ENCODE measurements at places on chromosomes 2 and 18.
A peak's percentile ranks its signal among the peaks of the same experiment; 100 is the strongest.

DNA sequence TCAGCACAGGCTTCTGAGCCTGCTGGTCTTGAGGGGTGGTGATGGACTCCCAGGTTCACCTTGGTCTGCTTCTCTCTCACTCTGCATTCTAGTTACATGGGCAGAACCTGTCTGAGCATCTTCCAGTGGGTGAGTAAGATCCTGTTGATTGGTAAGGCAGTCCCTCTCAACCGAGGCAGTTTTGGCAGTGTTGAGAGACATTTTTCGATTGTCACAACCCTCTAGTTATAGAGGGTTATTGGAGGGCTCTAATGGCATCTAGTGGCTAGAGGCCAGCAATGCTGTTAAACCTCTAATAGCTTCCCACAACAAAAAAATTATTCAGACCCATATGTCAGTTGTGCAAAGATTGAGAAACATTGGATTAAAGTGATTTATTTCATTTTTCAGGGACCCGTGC, 9.3 kb upstream of the MGAT5 start:
- no peak for DNase-seq

DNA sequence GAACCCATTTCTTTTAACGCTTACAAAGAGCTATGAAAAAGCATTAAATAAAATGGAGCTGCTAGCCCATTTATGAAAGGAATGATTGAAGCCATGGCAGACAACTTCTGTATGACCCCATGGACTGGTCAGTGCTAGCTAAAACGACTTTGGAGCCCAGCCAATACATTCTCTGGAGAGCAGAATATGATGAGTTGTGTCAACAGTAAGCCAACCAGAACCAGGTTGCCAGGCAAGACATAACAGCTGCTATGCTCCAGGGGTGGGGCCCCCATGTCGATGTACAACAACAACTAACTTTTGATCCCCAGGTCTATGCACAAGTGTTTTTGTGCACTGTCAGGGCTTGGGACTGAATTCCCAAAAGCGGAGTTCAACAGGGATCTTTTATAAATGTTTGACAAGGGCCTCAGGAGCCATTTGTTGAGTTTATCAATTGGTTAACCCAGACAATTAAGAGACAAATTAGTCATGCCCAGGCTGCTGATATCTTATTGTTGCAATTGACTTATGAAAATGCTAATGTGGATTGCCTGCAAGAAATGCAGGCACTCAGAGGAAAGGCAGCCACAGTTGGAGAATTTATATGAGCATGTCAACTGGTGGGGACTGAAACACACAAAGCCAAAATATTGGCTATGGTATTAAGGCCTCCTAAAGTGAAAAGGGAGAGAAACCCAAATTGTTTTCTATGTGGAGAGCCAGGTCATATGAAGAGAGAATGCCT, 64.6 kb upstream of the MYO3B start:
- peak; percentile 43 for DNase-seq

DNA sequence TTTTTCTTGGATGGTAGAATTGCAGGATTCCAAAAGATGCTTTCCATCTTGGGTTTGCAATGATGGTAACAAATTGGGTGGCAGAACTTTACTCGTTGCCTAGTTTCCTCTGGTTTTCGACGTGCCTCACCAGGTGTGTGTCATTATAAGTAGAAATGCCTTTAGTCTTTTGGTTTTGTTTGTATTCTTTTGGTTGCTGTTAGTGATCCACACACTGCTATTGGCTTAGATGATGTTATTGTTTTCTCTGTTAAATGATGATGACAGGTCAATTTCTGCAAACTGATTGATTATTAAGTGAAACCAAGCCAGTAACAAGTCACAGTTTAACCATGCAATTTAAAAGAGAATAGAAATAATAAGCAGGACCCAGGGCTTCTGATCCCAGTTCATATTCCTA, 6.1 kb upstream of the LAMA3 start:
- no peak for DNase-seq

DNA sequence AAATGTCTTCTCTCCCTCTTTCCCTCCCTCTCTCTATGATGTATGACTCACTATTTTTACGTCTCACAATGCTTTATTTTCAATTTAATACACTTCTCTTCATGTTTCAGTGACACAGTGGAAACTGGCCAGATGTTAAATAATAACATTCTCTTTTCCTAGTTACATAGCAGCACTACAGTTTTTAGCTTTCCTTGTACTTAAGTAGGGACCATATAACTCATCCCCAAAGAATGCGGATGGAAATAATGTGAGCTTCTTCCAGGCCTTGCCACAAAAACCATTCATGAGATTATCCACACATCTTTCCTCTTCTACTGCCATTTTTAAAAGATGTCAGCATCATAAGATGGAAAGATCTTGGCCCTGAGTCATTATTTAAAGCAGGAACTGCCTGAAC, 789.4 kb downstream of the LRP1B start:
- DNase-seq: no peak

GRCh38 chr2:241608881-241609280, 28.1 kb downstream of the THAP4 start:
- DNase-seq: no peak

- DNase-seq: no peak
These were observed 1235.3 kb upstream of the ZEB2 start for GRCh38 chr2:145755019-145755837.

- no peak for DNase-seq
These were observed 279.8 kb downstream of the ZNF385B start for GRCh38 chr2:179581605-179582004.

- no peak for DNase-seq
These were observed 39.0 kb downstream of the RNF152 start for GRCh38 chr18:61853855-61854254.

DNA sequence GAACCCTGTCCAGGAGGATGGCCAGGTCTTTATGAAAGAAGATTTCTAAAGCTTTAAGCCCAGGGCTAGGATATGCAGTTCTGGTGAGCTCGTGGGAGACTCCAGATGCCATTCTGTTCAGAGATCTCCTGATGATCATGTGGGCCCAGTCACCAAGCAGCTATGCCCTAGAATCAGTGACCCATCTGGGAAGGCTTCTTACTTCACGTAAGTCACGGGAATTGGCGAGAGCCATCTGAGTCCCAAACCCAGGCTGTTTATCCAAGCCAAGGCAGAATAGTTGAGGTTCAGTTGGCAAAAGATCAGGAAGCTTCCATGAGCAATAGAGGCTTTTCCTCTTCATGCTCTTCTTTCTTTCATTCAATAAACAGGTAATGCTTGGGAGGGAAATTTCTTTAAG, 23.9 kb downstream of the ANTXR1 start:
- no peak for DNase-seq

DNA sequence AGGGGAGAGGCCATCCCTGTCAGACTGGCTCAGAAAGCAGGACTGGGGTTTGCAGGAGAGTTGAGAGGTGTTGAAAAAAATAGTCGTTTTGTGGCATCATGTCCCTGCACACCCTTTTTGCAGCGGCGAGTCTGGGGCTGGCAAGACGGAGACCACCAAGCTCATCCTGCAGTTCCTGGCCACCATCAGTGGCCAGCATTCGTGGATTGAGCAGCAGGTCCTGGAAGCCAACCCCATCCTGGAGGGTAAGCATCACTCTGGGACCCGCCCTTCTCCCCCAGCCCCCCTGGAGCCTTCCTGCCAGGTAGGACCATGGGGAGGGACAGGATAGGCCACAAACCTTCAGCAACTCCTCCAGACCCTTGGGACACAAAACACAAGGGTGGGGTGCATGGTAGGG, 34.2 kb downstream of the MYO7B start:
- no peak for DNase-seq

DNA sequence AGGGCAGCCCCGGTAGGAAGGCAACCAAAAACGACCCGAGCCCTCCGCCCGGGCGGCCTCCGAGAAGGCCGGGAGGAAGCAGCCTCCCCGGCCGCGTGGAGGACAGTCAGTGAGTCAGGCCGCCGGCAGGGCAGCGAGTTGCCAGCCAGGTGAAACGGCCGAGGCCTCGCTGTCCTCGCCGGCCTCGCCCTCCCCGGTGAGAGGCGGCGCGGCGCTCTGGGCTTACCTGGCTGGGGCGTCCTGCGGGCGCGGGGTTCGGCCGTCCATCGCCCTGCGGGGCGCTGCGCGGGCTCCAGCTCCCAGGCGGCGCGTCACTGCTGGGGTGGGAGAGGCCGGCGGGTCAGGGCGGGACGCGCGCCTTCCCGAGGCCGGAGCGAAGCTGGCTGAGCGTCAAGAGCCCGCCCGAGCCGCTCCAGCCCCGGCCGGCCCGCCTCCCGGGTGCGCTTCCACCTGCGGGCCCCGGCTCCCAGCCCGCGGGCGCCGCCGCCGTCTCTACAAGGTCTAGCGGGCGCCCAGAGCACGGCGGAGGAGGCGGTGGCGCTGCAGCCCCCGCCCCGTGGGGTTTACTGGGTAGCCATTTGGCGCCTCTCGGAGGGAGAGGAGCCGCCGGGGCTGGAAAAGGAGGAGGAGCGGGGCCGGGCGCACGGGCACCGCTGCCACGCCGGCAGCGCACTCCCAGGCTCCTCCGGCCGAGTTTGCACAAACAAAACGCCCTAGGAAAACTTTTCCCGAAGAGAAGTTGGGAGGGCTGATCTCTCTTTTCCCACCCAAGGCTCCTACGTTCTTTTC, 499 bp downstream of the COBLL1 start:
- peak; percentile 59 for DNase-seq

GRCh38 chr2:41579806-41580205, 468.0 kb upstream of the PKDCC start:
- no peak for DNase-seq

DNA sequence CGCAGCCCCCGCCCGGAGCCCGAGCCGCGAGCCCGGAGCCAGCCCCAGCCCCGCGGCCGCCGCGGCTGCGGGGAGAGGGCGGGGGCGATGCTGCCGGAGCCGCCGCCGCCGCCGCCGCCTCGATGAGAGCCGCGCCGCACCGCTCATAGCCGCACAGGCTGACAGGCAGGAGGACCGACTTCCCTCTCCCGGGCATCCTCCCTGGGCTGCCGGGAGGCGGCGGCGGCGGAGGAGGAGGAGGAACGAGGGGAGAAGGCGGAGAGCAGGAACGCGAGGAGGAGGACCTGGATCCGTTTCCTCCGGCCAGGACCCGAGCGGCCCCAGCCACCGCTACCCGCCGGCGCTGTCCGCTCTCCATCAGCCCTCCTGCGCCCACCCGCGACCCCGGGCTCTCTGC, 370 bp downstream of the KLHL29 start:
- no peak for DNase-seq

DNA sequence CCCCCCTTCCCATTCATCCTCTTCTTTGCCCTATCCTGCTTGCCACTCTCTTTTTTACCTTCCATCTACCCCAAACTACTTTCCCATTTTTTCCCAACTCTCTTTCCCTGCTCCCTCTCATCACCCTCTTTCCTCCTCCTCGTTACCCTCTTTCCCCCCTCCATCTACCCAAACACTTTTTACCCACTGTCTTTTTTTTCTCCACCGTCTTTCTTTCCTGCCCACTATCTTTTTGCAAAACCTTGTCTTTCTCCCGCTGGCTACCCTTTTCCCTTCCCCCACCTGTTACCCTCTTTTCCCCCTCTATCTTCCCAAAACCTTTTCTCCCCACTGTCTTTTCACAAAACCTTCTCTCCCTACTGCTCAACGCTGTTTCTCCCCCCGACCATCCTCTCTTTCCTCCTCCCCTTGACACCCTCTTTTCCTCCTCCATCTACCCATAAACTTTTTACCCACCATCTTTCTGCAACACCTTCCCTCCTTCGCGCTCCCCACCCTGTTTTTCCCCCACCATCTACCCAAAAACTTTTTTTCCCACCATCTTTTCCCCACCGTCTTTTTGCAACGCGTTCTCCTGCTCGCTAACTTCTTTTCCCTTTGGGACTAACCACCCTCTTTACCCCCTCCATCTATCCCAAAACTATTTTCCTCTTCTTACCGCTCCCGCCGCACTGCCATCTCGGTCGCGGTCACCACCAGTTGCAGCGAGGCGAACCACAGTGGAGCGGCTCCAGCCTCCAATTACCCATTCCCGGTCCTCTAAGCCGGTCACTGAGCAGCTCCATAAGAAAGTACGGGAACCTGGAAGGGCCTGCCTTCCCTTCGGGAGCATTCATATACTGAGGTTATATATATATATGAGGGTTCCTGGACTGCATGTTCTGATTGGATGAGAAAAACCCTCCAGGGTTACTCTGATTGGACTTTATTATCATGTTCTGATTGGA, 15.0 kb downstream of the CCDC74A start:
- no peak for DNase-seq

GRCh38 chr18:22210311-22210754, 40.9 kb downstream of the GATA6 start:
- DNase-seq: no peak

- DNase-seq: no peak
These were observed 199.7 kb upstream of the RAB6C start for GRCh38 chr2:129779783-129780182.

DNA sequence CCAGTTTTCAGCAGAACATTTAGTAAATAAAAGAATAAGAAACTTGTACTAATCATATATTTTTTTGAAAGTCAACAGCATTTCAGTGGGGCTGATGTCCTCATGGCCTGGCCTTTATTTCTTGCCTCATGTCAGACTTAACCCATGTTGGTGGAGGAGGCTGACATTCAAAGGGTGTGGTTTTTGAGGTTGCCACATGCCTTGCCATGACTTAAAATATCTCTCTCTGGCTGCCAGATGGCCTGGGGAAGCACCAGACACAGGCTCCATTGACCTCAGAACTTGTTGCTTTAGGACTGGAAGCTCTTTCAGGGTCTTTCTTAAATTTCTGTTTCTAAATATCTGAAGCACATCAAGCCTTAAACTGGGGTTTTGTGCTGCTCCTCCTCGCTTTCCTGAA, 32.5 kb upstream of the CD28 start:
- no peak for DNase-seq

GRCh38 chr18:42950732-42951131, 164.8 kb downstream of the RIT2 start:
- no peak for DNase-seq

DNA sequence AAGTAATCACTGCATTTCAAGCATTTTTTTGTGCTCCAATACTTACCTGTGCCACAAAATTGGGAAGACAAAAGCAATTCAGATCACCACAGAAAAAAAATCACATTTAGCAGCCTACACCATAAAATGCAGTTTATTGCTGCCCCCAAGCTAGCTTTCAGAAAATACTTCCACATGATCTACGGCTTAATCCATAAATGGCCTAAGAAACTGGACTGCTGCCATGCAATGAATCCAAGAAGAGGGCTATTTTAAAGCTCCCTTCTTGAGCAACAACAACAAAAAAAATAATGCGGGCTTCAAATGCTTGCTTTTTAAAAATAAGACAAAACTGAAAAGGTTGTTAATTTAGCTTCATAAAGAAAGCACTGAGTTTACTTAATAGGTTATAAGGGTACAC, 272.3 kb downstream of the RAD51AP2 start:
- no peak for DNase-seq

- DNase-seq: no peak
These were observed 360.6 kb upstream of the HNRNPA3 start for GRCh38 chr2:176851889-176852483.

GRCh38 chr2:111244864-111245263, 124.2 kb downstream of the BCL2L11 start:
- no peak for DNase-seq

DNA sequence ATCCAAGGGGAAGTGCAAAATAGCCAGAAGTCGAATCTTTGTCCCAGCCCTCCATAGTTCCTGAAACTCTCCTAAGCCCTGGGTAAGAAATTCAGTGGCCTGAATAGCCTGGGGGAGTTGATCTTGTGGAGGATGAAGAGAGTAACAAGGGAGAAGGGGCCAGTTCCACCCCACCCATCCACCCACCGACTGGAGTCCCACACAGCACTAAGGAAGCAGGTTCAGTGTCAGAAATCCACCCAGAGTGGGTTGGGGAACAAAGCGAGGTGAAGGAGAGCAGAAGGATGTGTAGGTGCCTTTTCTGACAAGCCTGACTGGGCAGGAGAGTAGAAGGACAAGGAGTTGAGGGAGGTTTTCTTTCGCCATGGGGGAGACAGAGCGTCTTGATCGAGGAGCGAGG, 136.8 kb downstream of the SMAD2 start:
- DNase-seq: no peak

- no peak for DNase-seq
These were observed 166.7 kb downstream of the MEIS1 start for GRCh38 chr2:66601624-66602023.

Measured in NCI-H2029 (cell line).